Transverse colon (tissue), 4 donors: ENCODE measurements at places on chromosomes 3 and 15. TPM values are rescaled to one million over a fixed set of nuclear protein-coding genes. Genes with fewer than 3 reads are reported as not detected.

DNA sequence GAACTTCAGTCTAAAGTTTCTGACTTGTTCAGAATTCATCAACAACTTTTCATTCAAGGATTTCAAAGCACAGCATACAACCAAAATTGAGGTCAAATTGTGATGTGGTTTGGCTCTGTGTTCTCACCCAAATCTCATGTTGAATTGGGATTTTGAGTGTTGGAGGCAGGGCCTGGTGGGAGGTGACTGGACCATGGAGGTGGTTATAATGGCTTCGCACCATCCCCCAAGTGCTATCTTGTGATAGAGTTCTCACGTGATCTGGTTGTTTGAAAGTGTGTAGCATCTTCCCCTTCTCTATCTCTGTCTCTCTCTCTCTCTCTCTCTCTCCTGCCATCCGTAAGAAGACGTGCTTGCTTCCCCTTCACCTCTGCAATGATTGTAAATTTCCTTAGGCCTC, 19.6 kb upstream of the SUCLG2 start:
- no peaks in the 10 kb centered on the region for H3K36me3 ChIP-seq
- H3K27me3 ChIP-seq = no peaks in the 10 kb centered on the region
- no peak overlapping the region for H3K4me3 ChIP-seq
- no peaks in the 10 kb centered on the region for H3K4me1 ChIP-seq
- no peak for DNase-seq

DNA sequence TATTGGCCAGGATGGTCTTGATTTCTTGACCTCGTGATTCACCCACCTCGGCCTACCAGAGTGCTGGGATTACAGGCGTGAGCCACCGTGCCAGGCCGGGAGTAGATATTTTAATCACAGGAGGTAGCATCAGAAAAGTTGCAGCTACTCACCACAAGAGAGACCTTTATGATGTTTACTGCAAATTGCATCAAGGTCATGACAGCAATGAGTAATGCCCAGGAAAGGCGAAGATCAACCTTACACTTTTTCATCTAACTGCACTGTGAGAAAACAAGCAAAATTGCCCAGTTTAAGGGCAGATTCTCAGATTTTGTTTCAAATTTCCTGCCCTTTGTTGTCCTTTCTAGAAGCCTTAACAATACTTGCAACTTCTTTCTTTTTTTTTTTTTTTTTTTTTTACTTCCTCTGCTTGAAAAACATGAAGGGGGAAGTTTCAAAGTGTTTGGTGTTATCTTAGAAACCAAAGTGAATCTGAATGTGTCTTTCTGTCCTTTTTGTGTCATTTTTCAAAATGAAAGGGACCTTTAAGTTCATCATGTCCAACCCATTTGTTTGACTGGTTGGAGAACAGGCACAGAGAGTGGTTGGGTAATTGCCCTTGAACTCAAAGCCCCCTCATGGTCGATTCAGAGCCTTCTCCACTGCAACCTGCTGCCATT, 25.0 kb downstream of the TGFBR2 start:
- peaks cover 50% of the 10 kb centered on the region for H3K4me1 ChIP-seq
- H3K36me3 ChIP-seq = no peaks in the 10 kb centered on the region

GRCh38 chr3:106700981-106701380, 676.3 kb upstream of the CCDC54 start:
- no peak overlapping the region for H3K4me3 ChIP-seq
- no peak for DNase-seq
- H3K27ac ChIP-seq = no peak overlapping the region
- H3K4me1 ChIP-seq = no peaks in the 10 kb centered on the region
- H3K36me3 ChIP-seq = no peaks in the 10 kb centered on the region

Gene SLC27A2
- 38.3 TPM for total RNA-seq

Gene ECE2
- not detected for total RNA-seq

GRCh38 chr3:6125520-6125919, 735.4 kb upstream of the GRM7 start:
- DNase-seq = no peak
- no peak overlapping the region for H3K27ac ChIP-seq
- H3K27me3 ChIP-seq = no peaks in the 10 kb centered on the region
- H3K4me1 ChIP-seq = no peaks in the 10 kb centered on the region
- no peaks in the 10 kb centered on the region for H3K36me3 ChIP-seq

DNA sequence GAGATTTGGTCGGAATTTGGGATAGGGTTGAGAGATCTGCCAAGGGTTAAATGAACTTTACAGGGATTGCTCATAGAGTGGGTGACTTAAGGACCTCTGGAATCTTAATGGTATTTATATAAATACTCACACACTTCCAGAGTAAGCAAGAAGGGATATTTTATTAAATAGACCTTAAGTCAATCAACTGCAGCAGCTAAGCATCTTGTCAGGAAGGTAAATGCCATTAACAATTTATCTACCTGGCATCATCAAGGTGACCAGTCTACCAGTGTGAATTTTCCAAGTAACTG, 123.9 kb downstream of the FEZF2 start:
- no peaks in the 10 kb centered on the region for H3K4me1 ChIP-seq
- no peaks in the 10 kb centered on the region for H3K36me3 ChIP-seq
- DNase-seq = no peak
- H3K4me3 ChIP-seq = no peak overlapping the region
- H3K27ac ChIP-seq = no peak overlapping the region

Gene CFAP100
- total RNA-seq = not detected

GRCh38 chr3:156675830-156676767, 1.7 kb downstream of the TIPARP start:
- H3K36me3 ChIP-seq = no peaks in the 10 kb centered on the region
- H3K4me1 ChIP-seq = peaks cover 59% of the 10 kb centered on the region
- peak overlapping the region; percentile 99 for H3K27ac ChIP-seq
- peak; percentile 25 for DNase-seq
- H3K27me3 ChIP-seq = no peaks in the 10 kb centered on the region
- H3K4me3 ChIP-seq = peak overlapping the region; percentile 94

GRCh38 chr15:100728371-100729201, 126.2 kb downstream of the ASB7 start:
- no peak overlapping the region for H3K4me3 ChIP-seq
- H3K36me3 ChIP-seq = no peaks in the 10 kb centered on the region
- no peak for DNase-seq
- H3K27me3 ChIP-seq = no peaks in the 10 kb centered on the region

- no peak overlapping the region for H3K27ac ChIP-seq
- no peaks in the 10 kb centered on the region for H3K27me3 ChIP-seq
- H3K36me3 ChIP-seq = no peaks in the 10 kb centered on the region
- no peaks in the 10 kb centered on the region for H3K4me1 ChIP-seq
- H3K4me3 ChIP-seq = no peak overlapping the region
Observed at GRCh38 chr3:156902916-156903315, 76.8 kb downstream of the LEKR1 start.

DNA sequence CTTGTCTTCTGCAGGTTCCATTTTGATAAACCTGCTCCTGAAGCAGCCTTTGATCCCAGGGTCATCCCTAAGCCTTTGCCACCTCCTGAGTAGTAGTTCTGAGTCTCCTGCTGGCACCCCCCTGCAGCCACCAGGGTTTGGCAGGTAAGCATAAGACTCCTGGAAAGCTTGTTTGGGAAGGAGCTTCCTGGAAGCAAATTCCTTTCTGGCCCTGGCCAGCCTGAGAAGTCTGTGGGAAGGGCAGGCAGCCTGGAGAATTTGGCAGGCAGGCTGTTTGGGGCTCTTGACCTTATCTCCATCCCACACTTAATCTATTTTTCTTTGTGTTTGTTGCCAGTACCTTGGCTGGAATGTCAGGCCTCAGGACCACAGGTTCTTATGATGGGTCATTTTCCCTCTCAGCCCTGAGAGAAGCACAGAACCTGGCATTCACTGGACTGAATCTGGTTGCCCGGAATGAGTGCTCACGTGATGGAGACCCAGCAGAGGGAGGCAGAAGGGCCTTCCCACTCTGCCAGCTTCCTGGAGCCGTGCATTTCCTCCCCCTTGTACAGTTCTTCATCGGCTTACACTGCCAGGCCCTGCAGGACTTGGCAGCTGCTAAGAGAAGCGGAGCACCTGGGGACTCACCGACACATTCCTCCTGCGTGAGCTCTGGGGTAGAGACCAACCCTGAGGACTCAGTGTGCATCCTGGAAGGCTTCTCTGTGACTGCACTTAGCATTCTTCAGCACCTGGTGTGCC, 13.4 kb downstream of the ATRIP start:
- no peak overlapping the region for H3K27ac ChIP-seq
- peaks cover 4% of the 10 kb centered on the region for H3K4me1 ChIP-seq
- no peak for DNase-seq
- no peak overlapping the region for H3K4me3 ChIP-seq
- no peaks in the 10 kb centered on the region for H3K36me3 ChIP-seq

GRCh38 chr3:58800940-58801339, 134.4 kb upstream of the FAM3D start:
- no peaks in the 10 kb centered on the region for H3K4me1 ChIP-seq
- no peak for DNase-seq
- no peaks in the 10 kb centered on the region for H3K36me3 ChIP-seq
- no peak overlapping the region for H3K4me3 ChIP-seq

DNA sequence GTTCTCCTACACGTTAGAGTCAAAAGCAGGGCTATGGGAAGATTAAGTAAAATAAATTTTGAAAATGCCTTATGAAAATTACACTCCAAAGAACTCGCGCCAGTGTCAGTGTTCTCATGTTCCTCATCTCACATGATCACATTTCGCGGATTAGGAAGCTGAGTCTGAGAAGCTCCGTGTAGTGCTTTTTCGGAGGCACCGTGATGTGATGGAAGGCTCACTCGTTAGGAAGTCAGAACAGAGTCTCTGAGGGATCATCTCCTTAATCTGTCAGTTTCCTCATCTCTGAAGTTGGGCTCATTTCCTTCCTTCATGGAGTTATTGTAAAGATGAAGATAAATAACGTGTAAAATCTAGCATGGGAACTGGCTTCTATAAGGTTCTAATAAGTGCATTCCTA, 3.2 kb downstream of the ADIPOQ start:
- no peak overlapping the region for H3K27ac ChIP-seq
- no peaks in the 10 kb centered on the region for H3K4me1 ChIP-seq
- no peaks in the 10 kb centered on the region for H3K36me3 ChIP-seq
- no peak for DNase-seq
- peaks cover 19% of the 10 kb centered on the region for H3K27me3 ChIP-seq
- H3K4me3 ChIP-seq = no peak overlapping the region

DNA sequence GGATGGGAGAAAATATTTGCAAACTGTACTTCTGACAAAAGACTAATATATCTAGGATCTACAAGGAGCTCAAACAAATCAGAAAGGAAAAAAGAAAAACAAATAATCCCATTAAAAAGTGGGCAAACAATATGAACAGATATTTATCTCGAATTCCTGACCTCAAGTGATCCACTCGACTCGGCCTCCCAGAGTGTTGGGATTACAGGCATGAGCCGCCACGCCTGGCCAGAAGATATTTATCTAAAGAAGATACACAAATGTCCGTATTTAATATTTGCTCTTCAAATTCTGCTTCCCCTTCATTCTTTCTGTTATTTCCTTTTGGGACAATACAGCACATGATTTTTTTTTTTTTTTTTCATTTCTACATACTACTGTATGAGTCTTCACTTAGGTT, 151.7 kb upstream of the GRM7 start:
- H3K4me1 ChIP-seq = no peaks in the 10 kb centered on the region
- no peak overlapping the region for H3K4me3 ChIP-seq
- no peak overlapping the region for H3K27ac ChIP-seq
- H3K36me3 ChIP-seq = no peaks in the 10 kb centered on the region
- H3K27me3 ChIP-seq = no peaks in the 10 kb centered on the region
- no peak for DNase-seq

Gene GXYLT2
- 1.5 TPM for total RNA-seq

GRCh38 chr15:92958105-92958504, 58.0 kb downstream of the CHD2 start:
- no peak for DNase-seq
- H3K4me3 ChIP-seq = no peak overlapping the region
- no peak overlapping the region for H3K27ac ChIP-seq
- H3K36me3 ChIP-seq = peaks cover 84% of the 10 kb centered on the region

- peak overlapping the region; percentile 73 for H3K4me3 ChIP-seq
- peaks cover 39% of the 10 kb centered on the region for H3K4me1 ChIP-seq
- DNase-seq = peak; percentile 66
- peak overlapping the region; percentile 88 for H3K27ac ChIP-seq
- peaks cover 23% of the 10 kb centered on the region for H3K27me3 ChIP-seq
Observed at GRCh38 chr3:170038434-170039110, 777 bp downstream of the GPR160 start.

Gene COLQ
- total RNA-seq = not detected

DNA sequence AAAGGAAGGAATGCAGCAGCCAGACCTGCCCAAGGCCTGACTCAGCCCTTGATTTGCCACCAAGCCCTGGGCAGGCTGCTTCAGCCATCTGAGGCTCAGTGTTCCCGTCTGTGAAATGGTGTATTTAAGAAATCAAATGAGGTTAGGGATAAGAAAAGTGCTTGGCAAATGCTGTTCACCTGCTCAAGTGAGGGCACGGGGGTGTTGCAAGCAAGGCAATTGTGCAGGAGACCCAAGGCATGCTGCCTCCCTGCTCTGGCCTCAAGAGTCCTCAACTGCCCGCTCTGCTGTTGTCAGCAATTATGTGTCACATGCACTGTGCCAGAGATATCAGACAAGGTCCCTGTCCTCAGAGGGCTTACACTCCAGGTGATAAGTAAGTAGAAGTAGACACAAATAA, 101.8 kb downstream of the TPRA1 start:
- no peaks in the 10 kb centered on the region for H3K4me1 ChIP-seq
- no peak for DNase-seq
- H3K27me3 ChIP-seq = no peaks in the 10 kb centered on the region
- H3K4me3 ChIP-seq = no peak overlapping the region

DNA sequence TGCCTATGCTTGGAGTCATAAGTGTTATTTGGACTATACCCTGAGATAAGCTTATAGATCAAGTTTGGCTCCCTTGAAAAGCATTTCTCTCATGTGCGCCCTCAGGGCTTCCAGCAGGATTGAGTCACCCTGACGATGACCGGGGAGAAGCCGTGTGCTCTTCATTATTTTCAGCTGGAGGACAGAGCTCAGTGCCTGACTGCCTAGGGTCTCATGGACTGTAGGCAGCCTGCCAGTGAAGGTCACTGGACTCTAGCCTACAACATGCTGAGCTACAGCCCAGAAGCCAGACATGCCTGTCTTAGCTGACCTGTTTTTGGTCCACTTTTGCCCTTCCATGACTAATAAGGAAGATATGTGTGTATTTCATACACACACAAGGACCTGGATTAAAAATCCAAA, 31.6 kb upstream of the NUDT16 start:
- DNase-seq = no peak
- no peak overlapping the region for H3K27ac ChIP-seq
- H3K4me3 ChIP-seq = no peak overlapping the region
- no peaks in the 10 kb centered on the region for H3K27me3 ChIP-seq

Gene ADCY5
- 42.0 TPM for total RNA-seq

DNA sequence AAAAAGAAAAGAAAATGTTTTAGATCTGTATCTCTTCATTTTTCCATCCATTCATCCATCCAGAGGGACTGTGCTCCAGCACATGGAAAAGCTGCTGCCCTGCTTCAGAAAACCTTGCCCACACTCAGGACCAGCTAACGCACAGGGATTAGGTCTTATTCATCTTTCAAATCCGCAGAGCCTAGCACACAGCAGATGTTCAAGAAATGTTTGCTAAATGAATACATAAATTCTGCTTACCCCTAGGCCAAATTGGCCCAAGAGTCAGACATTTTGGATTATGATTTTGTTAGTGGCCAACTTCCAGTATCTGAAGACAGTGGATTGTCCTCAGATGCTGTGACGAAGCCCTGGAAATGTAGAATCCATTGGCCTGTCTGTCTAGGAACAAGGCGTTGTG, 71.4 kb downstream of the GHSR start:
- H3K4me3 ChIP-seq = no peak overlapping the region
- H3K4me1 ChIP-seq = no peaks in the 10 kb centered on the region
- no peaks in the 10 kb centered on the region for H3K36me3 ChIP-seq
- H3K27me3 ChIP-seq = no peaks in the 10 kb centered on the region

Gene DPPA4
- not detected for total RNA-seq

- no peak overlapping the region for H3K4me3 ChIP-seq
- H3K4me1 ChIP-seq = no peaks in the 10 kb centered on the region
- no peaks in the 10 kb centered on the region for H3K36me3 ChIP-seq
Observed at GRCh38 chr15:68640791-68641331, 62.1 kb downstream of the CORO2B start.

Gene GPR160
- 93.5 TPM for total RNA-seq
